Left ventricle myocardium inferior (tissue), 1 donor: ENCODE measurements at places on chromosomes 4 and X. TPM values are rescaled to one million over a fixed set of nuclear protein-coding genes. Genes with fewer than 3 reads are reported as not detected.

DNA sequence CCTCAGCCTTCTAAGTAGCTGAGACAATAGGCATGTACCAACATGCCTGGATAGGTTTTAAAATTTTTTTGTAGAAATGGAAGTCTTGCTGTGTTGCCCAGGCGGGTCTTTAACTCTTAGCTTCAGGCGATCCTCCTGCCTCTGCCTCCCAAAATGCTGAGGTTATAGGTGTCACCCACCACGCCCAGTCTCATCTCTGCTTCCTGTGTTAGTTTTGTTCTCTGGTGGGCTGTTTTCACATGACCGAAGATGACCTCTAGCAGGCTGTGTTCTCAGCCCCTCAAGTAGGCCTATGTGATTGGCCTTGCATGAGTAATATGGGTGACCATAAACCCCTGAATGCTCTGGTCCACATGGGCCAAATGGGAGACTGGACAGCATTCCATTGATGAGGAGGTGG lies 56.8 kb upstream of the MSANTD1 start:
- no peak for DNase-seq

- DNase-seq: peak; percentile 41
Measured at GRCh38 chrX:132217203-132218073, 1.8 kb downstream of the RAP2C start.

DNA sequence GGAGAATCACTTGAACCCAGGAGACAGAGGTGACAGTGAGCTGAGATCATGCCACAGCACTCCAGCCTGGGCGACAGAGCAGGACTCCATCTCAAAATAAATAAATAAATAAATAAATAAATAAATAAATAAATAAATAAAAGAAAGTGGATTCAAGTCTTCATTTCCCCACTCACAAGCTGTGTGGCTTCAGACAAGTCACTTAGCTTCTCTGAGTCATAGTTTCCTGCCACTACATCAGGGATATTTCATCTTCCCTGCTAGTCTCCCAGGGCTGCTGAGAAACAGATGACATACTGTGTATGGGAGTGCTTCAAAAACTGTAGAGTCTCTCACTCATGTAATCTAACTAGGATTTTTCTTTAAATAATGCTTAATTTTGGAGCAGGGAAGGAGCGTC lies 37.2 kb downstream of the TBC1D9 start:
- no peak for DNase-seq

The PDGFC gene
- total RNA-seq: 12.9 TPM

GRCh38 chr4:130608121-130608520 lies 1512.2 kb downstream of the C4orf33 start:
- no peak for DNase-seq

GRCh38 chr4:156146571-156146970 lies 192.9 kb upstream of the CTSO start:
- no peak for DNase-seq

GRCh38 chr4:179803857-179804256 lies 2361.6 kb upstream of the AGA start:
- no peak for DNase-seq

DNA sequence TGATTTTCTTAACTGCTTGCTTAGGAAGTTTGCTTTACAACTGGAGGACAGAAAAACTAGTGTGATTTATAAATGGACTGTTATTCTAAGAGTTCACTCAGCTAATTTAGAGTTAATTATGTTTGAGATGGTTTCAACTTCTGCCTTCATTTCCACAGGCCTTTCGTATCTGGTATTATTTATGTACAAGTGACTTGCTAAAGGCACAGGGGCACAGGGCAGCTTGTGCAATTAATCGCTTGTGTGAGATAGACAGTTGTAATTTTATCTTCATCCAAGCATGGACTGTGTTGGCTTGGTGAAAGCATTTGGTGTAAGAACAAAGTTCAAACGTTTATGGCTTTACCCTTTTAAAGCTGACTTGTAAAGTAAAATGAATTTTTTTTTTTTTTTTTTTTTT lies 38.3 kb downstream of the GPAT3 start:
- DNase-seq: no peak

DNA sequence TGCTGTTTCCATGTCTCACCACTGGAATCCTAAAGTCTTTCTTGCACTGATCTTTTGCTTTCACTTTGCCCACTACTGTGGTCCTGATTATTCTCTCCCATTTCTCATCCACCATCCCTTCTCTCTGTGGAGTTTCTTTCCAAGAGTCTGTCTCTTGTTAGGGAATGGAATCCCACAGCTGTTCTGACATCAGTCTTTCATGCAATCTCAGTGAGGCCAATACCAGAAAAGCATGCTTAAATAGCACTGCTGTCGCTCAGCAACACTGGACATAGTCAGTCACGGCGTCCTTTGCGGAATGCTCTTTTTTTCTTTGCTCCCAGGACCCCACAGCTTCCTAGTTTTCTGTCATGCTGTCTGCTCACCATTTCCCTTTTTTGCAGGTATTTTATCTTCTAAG lies 20.1 kb downstream of the SLITRK4 start:
- DNase-seq: no peak

GRCh38 chrX:50769389-50770063 lies 44.5 kb downstream of the SHROOM4 start:
- peak; percentile 11 for DNase-seq

The CT45A1 gene
- not detected for total RNA-seq

DNA sequence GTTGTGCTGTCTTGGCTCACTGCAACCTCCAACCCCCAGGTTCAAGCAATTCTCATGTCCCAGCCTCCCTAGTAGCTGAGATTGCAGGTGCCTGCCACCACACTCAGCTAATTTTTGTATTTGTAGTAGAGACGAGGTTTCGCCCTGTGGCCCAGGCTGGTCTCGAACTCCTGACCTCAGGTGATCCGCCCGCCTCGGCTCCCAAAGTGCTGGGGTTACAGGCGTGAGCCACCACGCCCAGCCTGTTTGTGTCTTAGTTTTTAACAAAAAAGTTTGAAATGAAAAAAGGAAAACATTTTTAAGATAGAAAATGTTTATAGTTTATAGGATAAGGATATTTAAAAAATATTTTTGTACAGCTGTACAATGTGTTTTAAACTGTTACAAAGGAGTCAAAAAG lies 62.4 kb downstream of the CAPN6 start:
- no peak for DNase-seq

- no peak for DNase-seq
Measured at GRCh38 chrX:2894885-2895292, 34.2 kb downstream of the ARSD start.

GRCh38 chr4:1172971-1173757 lies 781 bp upstream of the SPON2 start:
- DNase-seq: no peak

DNA sequence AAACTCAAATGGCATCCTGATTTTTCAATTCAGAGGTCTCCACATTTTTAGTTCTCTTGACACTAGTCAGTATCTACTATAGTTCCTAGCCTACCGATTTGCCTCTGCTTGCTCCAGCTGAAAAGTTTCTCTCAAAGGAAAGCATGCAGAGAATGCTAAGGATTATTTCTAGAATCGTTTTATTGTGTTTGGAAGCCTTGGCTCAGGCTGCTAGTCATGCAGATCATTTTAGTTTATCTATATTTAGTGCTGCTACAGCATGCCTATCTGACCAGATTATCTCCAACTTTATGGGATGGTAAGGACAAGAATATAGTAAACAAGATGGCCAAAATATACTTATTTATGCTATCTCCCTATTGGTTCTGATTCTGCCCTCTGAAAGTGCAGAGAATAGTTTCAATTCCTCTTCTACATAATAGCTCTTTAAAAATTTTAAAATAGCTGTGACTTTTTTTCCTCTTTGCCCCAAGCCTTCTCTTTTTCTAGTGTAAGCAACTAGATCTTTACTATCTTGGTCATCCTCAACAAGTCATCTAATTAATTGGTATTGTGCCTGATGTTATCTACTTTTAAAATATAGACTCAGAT lies 15.7 kb upstream of the DRP2 start:
- DNase-seq: no peak

The MTNR1A gene
- not detected for total RNA-seq

The GAGE12H gene
- total RNA-seq: not detected

- no peak for DNase-seq
Measured at GRCh38 chr4:140240237-140240636, 86.3 kb upstream of the MAML3 start.
